ENCODE measurements at places on chromosomes 13 and 19.
A peak's percentile ranks its signal among the peaks of the same experiment; 100 is the strongest.

DNA sequence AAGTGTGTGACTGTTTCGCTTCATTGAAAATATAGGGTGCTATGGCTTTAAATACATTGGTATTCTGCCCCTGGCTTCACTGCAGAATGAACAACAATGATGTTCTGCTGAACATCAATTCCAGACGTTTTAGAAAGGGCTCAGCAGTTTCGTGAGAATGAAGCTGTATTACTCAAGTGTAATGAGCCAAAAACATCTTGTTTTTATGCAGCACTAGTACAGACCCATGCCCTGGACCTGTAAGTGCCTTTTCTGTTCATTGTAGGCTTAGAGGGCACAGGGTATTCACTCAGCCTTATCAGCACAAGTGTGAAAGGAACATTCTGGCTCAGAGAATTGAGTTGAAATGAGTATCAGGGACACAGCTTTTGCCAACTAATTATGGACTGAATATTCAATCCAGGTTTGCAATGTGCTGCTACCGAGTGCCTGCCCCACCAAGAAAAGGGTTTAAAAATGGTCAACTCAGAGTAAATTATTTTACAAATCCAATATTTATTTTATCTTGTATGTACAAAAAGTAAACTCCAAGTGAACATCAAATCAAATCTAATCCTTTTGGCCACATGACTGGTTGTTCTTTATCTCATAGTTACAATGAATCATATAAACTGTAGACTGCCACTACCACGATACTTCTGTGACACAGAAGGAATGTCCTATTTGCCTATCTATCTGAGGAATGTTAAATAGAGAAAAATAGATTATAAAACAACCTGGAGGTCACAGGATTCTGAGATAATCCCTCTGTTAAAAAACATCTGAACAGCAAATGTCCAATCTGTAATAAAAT is 362.8 kb downstream of the NALCN start:
- DNase-seq, result no peak

- no peak for DNase-seq
Observed at GRCh38 chr19:28577233-28577632, 635.7 kb downstream of the UQCRFS1 start.

DNA sequence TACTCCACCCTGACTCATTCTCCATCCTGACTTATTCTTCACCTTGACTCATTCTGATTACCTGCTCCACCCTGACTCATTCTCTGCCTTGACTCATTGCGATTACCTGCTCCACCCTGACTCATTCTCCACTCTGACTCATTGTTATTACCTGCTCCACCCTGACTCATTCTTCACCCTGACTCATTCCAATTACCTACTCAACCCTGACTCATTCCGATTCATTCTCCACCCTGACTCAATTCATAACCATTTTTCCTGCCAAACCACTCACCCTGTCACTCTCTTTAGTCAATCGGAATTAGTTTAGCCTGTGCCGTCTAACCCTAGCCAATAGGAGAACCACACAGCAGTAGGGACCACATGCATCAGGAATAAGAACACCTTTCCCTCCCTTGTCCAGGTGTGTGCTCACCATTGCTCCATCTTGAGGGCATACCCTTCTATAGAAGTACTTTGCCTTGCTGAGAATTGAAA is 1227.4 kb upstream of the PCDH20 start:
- no peak for DNase-seq

GRCh38 chr19:13260883-13261653 is 110.9 kb downstream of the IER2 start:
- no peak for DNase-seq

DNA sequence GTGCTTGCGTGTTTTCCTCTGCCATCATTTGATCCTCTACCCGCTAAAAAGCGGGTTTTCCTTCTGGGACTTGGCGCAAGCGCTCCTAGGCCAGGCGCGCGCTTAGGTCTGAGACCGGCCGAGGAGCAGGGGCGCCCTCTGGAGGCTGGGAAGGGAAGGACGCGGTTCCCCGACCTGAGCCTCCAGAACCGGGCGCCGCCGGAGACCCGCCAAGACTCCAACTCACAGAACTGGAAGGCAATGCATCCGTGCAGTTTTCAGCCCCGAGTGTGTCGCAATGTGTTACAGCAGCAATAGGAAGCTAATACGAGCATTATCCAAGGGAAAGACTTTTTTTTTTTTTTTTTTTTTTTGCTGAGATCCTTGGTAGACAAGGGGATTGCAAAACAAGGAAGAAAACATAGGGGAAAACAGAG is 190.9 kb downstream of the COL4A1 start:
- peak; percentile 23 for DNase-seq

DNA sequence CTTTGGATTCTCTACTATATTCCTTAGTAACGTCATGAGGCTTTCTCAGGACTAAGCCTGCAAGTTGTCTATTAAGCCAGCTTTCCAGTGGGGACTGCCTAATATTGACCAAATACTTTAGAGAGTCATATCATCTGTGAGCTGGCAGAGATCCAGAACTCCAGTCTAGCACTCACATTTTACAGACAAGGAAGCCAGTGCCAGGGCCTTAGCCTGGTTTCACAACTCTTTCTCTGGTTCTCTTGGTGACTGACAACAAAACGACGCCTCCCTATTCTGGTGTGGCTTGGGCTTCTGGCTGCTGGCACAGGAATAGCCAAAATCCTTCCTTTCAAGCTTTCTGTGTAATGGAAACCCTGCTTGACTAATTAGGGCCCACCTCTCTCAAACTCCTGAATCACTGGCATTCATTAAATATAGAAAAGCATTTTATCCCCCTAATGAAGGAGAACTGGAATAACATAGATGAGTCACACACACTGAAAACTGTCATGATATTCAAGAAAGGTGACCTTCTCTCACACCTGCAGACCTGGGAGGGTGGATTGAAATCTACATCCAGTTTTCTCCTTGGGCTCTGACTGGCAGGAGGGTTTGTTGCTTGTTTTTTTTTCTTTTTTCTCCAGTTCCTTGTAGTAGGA is 75.2 kb upstream of the UBL3 start:
- no peak for DNase-seq

GRCh38 chr19:39397360-39398296 is 6.5 kb downstream of the MED29 start:
- DNase-seq, result peak; percentile 87

- no peak for DNase-seq
Observed at GRCh38 chr13:83796364-83796763, 85.9 kb downstream of the SLITRK1 start.

DNA sequence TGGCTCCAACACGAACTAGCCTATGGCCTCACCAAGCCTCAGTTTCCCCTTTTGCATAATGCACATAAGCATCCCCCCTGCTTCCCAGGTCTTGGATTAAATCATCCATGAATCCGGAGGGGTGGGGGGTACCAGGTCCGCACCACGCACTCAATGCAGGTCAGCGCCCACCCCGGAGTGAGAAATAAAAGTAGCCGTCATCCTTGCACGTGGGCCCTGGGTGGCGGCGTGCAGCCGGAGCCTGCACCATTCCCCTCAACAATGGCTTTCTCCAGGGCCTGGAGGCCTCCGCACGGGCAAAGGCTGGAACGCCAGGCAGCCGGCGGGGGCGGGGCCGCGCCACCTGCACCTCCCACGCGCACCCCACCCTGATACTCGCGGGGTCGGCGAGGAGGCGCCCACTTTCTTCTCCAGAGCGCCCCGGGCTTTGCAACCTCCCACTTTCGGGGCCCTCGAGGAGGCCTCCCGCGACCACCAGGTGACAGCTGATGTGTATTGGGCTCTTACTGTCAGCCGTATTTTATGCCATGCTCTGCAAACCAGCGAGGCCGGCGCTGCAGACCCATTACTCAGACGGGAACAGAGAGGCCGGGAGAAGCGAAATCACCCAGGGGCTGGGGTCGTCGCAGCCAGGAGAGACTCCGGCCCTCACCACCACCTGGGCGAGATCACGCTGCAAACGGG is 767 bp upstream of the GADD45B start:
- DNase-seq, result peak; percentile 49

GRCh38 chr19:6241680-6242377 is 37.9 kb downstream of the MLLT1 start:
- DNase-seq, result no peak

GRCh38 chr13:64675255-64675892 is 2554.8 kb downstream of the PCDH9 start:
- DNase-seq, result no peak

- no peak for DNase-seq
Observed at GRCh38 chr13:23776698-23777574, 112.3 kb downstream of the MIPEP start.

- DNase-seq, result no peak
Observed at GRCh38 chr13:110338441-110339101, 31.5 kb downstream of the COL4A2 start.

DNA sequence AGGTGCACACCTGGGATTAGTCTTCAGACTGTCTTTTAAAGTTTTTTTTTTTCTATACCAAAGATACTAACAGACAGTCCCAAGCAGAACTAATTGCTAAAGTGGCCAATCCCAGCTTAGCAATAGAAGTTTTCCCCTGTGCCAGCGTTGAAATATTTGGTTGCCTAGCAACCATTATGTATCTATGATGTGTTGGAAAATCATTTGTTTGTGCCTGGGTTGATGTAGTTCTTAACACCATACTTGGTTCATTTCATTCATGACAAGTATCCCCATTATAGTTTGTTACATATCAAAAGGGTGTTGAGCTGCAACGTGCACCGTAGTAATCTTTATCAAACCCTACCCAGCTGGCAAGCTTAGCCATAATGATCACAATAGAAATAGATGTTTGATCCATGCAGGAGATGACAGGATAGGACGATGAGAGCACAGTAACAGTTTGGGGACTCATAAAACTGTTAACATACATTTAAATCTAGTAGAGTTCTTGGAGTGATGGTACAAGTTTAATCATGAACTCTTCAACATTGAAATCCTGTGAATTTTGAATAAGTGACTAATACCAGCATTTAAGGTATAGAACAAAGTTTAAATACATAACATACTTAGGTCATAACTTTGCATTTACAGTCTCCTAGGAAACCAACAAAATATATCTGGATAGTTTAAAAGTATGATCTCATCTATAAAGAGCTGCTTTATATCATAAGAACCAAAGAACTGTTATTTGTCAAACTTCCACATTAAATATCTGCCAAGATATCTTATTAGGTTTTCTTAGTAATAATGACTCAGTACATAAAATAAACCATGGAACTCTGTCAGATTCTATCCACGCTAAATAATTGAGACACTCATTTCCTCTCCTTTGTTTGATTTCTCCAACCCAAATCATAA is 73.4 kb downstream of the MBNL2 start:
- no peak for DNase-seq

DNA sequence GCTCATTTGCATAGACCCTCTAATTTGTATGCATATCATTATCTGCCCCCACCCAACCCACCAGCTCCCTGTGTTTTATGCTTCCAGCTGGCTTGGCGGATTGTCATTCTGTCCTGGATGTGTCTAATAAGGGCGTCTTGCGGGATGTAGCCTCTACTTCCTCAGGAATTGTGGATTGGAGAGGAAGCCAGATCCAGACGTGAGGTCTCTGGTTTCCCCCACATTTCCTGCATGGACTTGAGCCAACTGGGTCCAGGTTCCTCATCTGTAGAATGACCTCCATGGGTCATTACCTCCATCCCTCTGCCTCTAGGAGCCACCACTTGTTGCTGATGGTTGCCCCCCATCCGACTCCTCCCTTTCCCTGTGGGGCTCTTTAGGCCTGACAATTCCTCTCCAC is 7.3 kb downstream of the TNFSF14 start:
- DNase-seq, result no peak

DNA sequence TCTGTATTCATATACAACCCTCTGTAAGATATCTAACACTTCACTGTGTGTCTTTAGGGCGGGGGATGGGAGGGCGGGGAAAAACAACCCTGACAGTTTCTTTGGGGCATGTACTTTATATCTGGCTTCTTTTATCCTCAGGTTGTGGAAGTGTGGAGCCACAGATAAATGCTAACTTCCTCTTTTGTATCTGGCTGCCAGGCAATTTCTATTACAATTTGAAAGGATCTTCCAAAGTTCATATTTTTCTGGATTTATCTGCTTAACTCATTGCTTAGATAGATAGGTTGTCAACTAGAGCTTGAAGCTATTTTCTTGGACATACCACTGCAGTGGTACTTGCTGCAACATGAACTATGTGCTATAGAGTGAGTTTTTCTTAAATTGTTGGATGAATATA is 393.0 kb downstream of the LMO7 start:
- DNase-seq, result no peak

- no peak for DNase-seq
Observed at GRCh38 chr13:48334534-48335127, 31.1 kb downstream of the RB1 start.

- no peak for DNase-seq
Observed at GRCh38 chr19:36041831-36042230, 9.2 kb upstream of the CLIP3 start.

GRCh38 chr19:41940731-41941409 is 12.6 kb upstream of the ERFL start:
- DNase-seq, result no peak

DNA sequence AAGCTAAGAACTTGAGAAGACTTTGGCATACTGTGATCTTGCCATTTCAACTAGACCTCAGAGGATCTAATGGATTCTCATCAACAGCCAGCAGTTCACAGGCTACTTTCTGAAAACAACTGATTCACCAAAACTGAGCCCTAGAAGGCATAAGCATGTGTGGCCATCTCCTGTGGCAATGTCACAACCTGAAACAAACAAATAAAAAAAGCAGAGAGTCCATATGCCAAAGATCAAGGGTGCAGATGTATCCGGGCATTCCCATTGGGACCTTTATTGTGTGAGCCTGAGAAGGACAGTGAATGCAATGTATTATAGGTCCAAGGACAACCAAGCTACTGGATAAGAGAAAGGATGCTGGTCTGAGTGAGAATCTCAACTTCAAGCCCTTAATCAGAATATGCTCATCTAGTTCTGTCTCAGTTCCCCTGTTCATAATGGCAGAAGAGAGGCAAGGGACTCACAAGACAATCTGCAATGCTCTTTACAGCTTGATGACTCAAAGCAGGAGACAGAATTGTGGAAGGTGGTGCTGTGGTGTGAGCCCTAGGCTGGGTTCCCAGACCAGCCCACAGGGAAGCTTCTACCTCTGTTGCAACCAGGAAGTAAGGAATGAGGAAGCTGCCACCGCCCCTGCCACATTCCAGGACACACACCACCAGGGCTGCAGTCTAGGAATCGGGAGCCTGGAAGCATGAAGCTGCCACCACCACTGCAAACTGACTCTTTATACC is 133.7 kb downstream of the RAP2A start:
- no peak for DNase-seq

- peak; percentile 71 for DNase-seq
Observed at GRCh38 chr19:21568816-21569493, 63.6 kb downstream of the ZNF429 start.

DNA sequence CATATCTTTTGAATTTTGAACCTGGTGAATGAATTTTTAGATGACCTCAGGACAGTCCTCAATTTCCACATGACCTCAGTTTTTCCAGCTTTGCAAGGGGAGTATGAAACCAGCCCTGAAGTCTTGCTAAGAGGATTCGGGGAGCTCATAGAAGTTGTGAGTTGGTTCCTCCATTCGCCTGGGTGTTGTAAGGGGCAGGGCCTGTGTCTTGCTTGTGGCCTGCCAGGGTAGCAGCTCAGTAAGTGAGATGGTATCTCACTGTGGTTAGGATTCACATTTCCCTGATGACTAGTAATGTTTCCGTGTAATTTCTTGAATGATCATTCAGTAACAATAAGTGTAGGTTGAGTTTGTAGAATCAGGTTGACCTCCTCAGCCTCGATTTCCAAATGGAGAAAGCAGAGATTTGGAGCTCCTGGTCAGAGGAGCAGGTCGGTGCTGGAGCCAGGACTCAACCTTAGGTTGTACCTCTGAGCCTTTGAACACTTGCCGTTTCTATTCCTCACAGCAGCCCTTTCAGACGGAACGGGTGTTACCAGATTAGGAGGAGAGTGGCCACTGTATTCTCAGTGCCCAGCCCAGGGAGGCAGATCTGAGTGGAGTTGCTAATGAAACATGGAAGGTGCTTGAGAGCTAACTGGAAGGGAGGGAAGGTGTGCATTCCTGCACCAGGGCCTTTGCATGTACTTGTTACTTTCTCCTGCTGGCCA is 14.6 kb downstream of the NACC1 start:
- DNase-seq, result no peak
